HS-5 (cell line): ENCODE measurements at places on chromosomes 7 and 10.

GRCh38 chr10:84175436-84175835 lies 1.8 kb downstream of the GPR15LG start:
- no peak for DNase-seq

DNA sequence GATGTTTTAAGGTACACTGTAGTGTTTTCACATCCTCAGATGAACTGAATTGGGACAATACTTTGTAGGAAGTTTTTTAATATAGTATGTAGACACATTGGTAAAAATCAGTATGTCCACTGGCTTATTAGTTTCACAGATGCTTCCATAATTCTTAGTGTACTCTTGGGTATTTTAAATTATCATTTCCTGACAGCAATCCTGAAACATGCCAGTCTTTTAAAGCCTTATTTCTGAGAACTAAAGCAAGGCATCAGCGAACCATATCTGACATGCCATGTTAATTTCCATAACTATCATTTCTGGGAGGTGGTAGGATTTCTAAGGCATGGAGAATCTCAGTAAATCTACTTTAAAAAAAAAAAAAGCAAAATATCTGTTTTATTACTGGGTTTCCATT lies 266.4 kb downstream of the ADK start:
- DNase-seq = no peak

GRCh38 chr7:100859856-100860255 lies 7.3 kb upstream of the TRIP6 start:
- no peak for DNase-seq

GRCh38 chr10:6843481-6843881 lies 263.4 kb upstream of the PRKCQ start:
- DNase-seq = no peak

DNA sequence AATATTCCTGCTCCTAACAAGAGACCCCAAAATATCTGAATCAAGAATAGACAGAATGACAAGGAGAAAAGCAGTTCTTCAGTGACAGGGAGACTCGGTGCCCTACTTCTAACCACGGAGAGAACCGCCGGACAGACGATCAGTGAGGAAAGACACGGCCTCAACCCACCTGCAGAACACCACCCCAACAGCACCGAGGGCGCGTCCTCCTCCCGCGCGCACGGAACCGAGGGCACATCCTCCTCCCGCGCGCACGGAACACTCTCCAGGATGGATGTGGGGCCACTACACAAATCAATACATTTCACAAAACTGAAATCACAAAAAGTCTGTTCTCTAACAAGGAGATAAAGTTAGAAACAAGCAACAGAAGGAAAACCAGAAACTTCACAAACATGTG lies 9.7 kb upstream of the ADAM8 start:
- no peak for DNase-seq

DNA sequence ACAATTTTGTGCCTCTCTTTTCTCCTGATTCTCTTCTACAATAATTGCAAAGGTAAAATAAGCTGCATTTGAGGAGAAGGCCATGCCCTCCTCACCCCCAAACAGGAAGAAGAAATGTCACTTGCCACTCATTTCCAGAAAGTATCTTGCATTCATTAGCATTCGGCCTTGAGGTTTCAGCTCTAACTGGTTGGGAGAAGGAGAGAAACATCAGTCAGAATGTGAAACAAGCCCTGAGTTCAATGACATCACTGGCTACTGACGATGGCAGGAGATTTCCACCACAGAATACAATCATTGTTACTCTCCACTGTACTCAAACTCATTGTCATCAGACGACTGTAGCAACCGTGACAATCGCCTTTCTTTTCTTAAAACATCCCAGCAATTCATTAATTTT lies 72.8 kb downstream of the PRKCQ start:
- DNase-seq = no peak

- DNase-seq = no peak
These were observed 346.2 kb upstream of the AOAH start for GRCh38 chr7:37070471-37070870.

DNA sequence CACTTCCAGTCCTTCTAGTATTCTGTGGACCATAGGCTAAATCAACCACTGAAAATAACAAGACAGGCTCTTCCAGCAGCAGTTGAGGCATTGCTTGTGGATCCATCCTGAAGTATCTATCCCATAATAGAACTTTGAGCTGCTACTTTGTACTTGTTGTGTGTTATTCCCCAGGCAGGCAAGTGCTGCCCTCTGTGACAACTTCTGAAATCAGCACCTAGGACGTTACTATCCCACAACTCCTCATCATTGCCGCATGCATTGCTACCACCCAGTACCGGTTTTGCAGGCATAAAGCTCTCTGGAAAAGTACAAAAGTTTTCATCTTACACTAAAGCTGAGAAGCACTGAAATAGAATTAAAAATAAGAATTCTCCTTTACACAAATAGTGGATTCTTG lies 145.3 kb downstream of the HTR7 start:
- DNase-seq = no peak

DNA sequence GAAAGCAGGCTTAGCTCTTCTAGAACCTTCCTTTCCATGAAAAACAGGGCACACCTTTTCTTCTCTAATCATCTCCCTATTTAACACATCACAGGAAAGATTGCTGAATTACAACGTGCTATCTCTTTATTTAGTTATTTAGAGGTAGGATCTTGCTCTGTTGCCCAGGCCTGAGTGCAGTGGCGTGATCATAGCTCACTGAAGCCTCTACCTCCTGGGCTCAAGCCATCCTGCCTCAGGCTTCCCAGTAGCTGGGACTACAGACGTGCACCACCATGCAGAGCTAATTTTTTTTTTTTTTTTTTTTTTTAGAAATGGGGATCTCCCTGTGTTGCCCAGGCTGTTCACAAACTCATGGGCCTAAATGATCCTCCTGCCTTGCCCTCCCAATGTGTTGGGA lies 251.2 kb downstream of the PRPF18 start:
- no peak for DNase-seq

DNA sequence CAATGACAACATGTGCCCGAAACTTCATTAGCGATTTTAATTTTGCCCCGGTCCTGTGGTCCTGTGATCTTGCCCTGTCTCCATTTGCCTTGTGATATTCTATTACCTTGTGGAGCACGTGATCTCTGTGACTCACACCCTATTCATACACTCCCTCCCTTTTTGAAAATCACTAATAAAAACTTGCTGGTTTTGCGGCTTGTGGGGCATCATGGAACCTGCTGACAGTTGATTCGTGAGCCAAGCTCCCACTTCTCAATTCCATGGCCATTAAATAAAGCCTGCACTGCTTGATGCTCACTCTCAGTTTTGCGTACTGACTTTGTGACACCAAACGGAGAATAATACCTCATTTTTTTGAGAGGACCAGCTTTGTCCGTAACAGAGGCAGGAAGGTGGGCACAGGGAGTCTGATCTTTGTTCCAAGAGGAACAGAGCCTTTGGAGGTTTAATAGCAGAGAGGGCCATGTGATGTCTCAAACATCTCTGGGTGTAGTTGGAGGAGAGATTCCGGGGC lies 3.8 kb upstream of the ADAMTS14 start:
- DNase-seq = no peak

- no peak for DNase-seq
These were observed 167.7 kb upstream of the PLXNA4 start for GRCh38 chr7:132743974-132744373.

DNA sequence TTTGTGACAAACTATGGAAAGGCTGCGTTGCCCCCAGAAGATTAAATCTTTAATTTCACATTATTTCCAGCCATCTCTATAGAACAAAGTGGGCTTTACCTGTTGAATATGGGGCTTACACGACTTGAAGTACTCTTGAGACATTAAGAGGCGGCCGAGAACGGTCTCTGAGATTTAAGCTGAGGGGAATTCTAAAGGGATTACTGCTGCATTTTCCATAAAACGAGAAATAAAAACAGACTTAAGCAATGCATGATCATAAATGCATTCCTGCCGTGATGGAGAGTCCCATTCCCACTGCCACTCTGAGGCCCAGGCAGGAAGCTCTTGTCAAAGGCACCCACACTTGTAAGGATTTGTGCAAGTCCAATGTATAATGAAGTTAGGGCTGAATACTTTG lies 329.7 kb upstream of the SHH start:
- DNase-seq = no peak

DNA sequence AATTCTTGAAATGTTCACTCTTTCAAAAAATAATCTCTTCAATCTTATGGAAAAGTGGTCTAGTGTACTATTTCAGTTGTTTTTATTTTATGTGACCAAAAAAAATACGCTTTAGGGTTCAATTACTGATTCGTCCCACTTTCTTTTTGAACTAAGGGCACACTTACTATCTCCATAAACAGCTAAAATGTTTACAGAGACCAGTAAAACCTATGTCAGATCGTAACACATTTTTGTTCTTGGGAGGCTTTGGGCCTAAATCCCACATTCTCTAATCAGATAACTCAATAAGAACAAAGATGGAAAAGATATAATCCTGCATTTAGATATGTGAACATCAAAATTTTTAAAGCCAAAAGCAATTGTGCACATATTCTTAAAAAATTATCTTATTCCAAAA lies 29.8 kb upstream of the EPC1 start:
- no peak for DNase-seq

DNA sequence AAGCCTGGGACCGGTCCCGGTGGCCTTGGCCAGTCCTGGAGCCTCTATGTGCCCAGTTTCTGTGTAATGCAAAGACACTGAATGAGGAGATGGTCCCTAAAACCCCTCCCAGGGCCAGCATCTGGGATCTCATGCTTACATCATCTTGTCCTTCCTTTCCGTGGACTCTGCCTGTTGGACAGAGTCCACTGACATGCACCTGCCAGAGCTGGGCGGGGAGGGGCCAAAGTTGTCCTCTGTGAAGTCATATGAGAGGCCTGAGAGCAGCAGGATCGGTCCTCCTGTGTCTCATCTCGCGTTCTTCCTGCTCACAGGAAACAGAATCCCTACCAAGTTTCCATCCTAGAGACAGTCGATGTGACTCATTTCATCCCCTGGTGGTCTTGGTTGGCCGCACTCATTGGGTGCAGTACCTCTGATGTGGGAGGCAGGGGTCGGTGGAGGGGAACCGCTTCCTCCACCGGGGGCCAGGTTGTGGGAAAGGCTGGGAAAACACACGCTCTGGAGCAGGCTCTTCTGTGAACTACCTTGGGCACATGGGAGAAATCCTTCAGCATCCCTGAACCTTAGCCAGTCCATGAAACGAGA lies 389.6 kb upstream of the PODXL start:
- no peak for DNase-seq

- no peak for DNase-seq
These were observed 233.9 kb upstream of the AOAH start for GRCh38 chr7:36958111-36958733.
